ENCODE measurements at places on chromosomes 7 and 10. TPM values are rescaled to one million over a fixed set of nuclear protein-coding genes. Genes with fewer than 3 reads are reported as not detected.

The PNLIP gene
- not detected for total RNA-seq

The KIF11 gene
- 1.8 TPM for total RNA-seq

The CDK14 gene
- total RNA-seq: 58.6 TPM

GRCh38 chr10:14312014-14312413 is 18.7 kb downstream of the FRMD4A start:
- no peak for DNase-seq

- no peak for DNase-seq
Observed at GRCh38 chr10:75013007-75013406, 98.4 kb upstream of the SAMD8 start.

DNA sequence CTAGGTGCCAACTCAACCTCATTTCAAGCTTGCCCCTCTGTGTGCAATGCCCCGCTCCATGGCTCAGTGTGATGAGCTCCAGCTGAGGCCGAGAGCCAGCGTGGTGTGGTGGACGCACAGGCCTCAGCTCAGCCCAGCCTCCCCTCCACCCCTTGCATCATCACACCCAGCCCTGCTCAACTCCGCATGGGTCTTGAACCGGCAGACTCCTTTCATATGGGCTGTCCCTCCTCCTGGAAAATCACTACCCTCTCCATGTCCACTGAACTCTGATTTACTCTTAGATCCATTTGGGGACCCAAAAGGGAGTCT is 16.6 kb upstream of the SLC18A3 start:
- DNase-seq: no peak

- DNase-seq: no peak
Observed at GRCh38 chr7:81333536-81333935, 414.7 kb upstream of the SEMA3C start.

DNA sequence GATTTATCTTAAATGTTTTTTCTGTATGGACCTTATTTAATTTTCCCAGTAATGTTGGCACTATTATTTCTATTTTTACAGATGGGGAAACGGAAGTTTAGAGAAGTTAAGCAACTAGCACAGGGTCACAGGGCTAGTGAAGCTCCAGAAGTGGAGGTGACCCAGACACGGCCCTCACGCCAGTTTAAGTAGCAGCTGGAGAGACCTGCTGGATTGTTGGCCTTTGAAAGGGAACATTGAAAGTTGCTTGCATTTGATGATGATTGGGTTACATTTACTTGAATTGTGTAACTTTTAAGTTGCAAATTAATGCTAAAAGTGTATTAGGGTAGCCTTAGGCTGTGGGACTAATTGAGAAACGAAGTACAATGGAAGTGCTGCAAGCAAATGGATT is 25.6 kb downstream of the CDK14 start:
- no peak for DNase-seq

GRCh38 chr7:105881439-105881838 is 5.0 kb upstream of the ATXN7L1 start:
- no peak for DNase-seq

- no peak for DNase-seq
Observed at GRCh38 chr10:128275388-128276177, 149.4 kb upstream of the MKI67 start.

GRCh38 chr7:91557789-91558404 is 293.7 kb downstream of the FZD1 start:
- DNase-seq: no peak

DNA sequence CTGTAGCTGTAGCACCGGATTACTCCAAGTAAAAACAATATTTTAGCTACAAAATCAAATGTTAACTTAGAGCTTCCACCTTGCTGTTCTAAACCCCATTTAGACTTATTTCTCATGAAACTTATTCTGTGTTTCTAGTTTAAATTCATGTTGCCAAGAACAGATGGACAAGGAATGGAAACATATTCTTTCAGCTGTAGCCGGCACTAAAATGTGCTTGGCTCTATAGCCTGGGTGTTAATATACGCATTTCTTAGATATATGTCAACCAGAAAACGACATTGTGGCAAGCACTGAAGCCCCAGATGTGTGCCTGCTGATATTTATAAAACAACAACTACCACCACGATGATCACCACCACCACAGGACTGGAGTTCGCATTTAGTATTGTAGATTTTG is 190.3 kb upstream of the ETV1 start:
- no peak for DNase-seq

GRCh38 chr7:47940088-47941013 is 7.9 kb downstream of the PKD1L1 start:
- DNase-seq: no peak
